Stimulated activated CD4-positive, alpha-beta T cell treated with anti-CD3 and anti-CD28 coated beads, Interleukin-15, amount 100 ng/mL, for 24 hours (primary cell): ENCODE measurements at places on chromosomes 2 and 18.

DNA sequence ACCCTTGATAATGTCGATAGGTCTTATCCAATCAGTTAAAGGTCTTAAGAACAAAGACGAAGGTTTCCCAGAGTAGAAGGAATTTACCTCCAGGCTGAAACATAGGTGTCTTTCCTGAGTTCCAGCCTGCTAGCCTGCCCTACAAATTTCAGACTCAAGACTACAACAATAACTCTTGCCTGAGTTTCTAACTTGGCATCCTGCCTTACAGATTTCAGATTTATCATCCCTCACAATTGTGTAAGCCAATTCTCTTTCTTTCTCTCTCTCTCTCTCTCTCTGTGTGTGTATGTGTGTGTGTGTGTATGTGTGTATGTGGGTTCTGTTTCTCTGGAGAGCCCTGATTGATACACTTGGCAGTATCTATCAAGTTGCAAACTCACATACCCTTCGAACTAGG, 37.2 kb upstream of the B4GALT6 start:
- no peak for DNase-seq

GRCh38 chr2:221343524-221343923, 228.6 kb downstream of the EPHA4 start:
- DNase-seq: no peak

DNA sequence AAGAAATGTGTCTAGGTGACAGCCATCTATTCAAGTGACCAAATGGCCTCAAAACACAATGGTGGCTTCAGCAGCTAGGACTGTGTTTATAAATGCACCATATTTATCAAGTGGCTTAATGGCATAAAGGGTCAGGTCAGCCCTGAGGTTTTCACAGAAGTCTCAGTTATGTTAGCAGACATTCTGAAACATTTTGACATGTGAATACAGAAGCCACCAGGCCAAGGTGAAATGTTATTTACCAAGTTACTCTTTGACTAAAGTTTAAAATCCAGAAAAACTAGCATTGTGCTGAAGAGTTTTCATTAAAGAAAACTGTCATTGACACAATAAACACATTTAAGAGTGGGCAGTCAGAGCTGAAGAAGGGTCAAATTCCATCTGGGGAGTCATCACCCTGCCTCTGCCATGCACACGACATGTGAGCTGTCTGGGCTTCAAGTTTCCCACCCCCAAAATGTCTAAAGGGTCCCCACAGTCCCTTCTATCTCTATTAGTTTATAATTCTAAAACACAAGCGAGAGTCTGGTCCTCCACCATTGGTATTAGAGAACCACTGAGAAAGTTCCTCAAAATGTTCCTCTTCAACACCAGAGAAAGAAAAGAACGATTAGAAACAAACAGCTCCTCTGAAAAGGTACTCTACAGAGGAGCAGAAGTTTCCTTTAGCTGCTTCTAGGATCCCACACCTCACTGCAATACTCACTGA, 77.5 kb upstream of the FZD5 start:
- no peak for DNase-seq

- DNase-seq: no peak
Observed at GRCh38 chr18:47407736-47408135, 156.3 kb upstream of the SKOR2 start.
